Hepatocyte (in vitro differentiated cells): ENCODE measurements at places on chromosomes 2 and 18.
A peak's percentile ranks its signal among the peaks of the same experiment; 100 is the strongest.

- DNase-seq, result no peak
These were observed 45.5 kb downstream of the RNF152 start for GRCh38 chr18:61847164-61847791.

- DNase-seq, result no peak
These were observed 4.9 kb downstream of the GPR35 start for GRCh38 chr2:240629968-240630770.

DNA sequence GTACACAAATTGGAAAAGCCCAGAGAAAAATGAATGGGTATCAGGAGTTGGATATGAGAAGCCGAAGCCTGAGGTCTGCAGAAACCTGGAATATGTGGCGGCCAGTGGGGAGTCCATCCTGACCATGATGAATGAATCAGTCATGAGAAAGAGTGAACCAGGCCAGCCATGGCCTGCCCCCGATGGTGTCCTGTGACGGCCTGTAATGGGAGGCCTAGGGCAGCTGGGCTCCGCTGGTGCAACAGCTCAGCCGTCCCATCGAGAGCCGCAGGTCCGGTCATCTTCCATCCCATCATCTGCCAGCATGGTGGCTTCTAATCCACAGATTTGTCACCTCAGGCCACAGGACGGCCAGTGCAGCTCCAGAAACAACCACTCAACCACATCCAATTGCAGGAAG, 116.4 kb downstream of the PDCL3 start:
- DNase-seq, result no peak

GRCh38 chr2:240205772-240206171, 65.3 kb upstream of the OTOS start:
- DNase-seq, result no peak

DNA sequence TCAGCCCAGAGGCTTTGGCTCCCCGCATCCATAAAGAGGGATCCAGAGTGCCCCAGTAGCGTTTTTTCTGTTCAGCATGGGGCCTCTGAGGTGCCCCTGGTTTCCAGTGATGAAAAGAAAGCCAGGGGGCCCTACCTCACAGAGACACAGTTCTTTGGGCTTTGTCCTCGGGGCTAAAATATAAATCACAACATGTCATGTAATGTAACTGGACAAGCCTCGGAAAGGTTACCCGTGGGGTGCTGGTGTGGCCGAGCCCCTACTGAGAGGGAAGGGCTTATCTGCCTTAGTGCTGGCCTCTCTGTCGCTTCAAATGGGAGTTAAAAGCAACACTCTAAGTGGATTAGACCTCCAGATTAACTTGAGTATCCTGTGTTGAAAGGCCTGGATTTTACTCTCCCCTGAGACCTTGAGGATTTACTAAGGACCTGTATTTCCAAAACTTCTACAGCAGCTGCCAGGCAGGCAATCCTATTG, 251.6 kb upstream of the APCDD1 start:
- no peak for DNase-seq

DNA sequence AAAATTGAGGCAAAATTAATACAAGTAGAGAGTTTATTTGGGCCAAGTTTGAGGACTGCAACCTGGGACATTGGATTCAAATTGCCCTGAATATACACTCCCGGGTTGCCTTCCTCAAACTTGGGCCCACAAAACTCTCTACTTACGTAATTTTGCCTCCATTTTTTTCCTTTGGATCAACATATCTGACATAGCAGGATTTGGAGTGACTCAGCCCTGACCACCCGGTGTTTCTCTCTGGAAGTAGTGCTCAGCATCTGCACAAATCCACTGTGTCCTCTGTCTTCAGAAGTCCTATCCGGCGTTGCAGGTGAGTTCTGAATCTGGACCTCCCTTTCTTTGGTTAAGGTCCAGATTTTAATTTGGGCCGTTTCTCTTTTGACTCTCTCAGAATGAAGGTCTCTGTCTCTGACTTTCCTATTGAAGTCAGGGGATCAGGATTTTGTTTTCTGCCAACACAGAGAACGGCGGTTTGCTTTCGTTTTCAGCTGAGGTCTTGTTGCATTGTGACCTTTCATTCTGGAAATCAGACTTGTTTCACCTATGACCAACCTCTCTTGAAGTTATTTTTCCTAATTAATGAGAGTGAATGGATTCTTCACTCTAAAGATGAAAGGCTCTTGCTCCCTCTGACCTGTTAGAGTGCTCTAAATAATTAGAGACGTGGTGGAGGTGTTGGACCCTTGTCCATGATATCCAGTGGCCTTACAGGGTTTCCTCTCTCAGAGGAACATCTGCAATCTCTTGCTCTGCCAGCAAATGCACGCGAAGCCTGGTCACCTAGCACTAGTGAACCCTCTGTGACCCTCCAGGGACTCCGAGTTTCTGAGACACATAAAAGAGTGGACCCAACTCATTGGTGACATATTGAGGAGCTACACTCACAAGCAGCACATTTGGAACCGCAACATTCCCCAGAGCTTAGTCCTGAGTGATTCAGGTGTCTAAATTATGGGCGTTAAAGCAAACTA, 13.6 kb downstream of the TCF23 start:
- no peak for DNase-seq

- peak; percentile 77 for DNase-seq
These were observed 22.2 kb downstream of the NFE2L2 start for GRCh38 chr2:177242121-177242987.

GRCh38 chr2:141207036-141207385, 923.8 kb downstream of the LRP1B start:
- no peak for DNase-seq

GRCh38 chr2:105127289-105127915, 89.5 kb downstream of the MRPS9 start:
- DNase-seq, result no peak

DNA sequence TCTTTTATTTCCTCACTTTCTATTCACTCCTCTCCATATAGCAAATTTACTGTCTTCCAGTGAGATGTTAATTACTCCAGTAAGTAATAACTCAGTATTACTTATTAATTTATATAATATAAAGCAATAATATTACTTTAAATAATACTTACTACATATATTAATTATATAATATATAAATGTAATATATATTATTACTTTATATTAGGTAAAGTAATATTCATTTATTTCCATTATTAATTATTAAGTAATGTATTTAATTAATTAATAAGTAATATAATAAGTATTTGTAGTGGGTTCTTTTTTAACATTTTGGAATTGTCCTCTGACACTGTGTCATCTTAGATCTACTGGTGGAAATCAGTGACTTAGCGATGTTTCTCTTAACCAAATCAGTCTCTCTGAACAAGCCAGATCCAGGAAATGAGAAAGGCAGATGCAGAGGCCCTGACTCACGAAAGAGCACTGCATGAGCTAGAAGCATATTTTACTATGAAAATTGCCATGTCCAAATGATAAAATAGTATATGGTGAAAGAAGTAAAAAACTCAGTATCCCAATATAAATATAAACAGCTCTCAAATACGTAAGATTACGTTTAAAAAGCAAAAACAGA, 115.9 kb downstream of the DSEL start:
- no peak for DNase-seq

GRCh38 chr2:20509770-20510490, 63.1 kb downstream of the RHOB start:
- DNase-seq, result peak; percentile 82

- no peak for DNase-seq
These were observed 132.3 kb upstream of the NETO1 start for GRCh38 chr18:72999971-73000607.

- no peak for DNase-seq
These were observed 225.8 kb downstream of the TTC32 start for GRCh38 chr2:19675856-19676460.

DNA sequence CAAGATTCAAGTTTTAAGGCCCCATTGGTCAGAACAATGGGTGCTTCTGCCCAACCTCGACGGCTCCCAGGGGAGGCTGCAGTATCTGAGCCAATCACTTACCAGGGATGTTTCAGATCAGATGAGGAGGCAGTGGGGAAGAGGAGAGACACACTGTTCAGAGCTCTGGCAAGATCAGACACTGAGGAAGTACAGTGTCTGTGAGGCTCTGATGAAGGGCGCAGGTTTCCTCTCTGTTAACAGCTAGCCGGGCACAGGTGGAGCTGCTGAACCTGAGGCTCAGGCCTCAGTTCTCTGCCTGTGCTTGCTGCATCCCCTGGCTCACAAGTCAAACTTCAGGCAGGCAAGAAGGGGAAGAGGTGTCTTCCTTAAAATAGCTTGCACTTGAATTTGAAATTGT, 69.7 kb downstream of the TPO start:
- no peak for DNase-seq
